Urinary bladder (tissue), 4 donors: ENCODE measurements at places on chromosomes 16 and 17. TPM values are rescaled to one million over a fixed set of nuclear protein-coding genes. Genes with fewer than 3 reads are reported as not detected.

- DNase-seq, result no peak
These were observed 336.7 kb upstream of the C16orf82 start for GRCh38 chr16:26729951-26730541.

DNA sequence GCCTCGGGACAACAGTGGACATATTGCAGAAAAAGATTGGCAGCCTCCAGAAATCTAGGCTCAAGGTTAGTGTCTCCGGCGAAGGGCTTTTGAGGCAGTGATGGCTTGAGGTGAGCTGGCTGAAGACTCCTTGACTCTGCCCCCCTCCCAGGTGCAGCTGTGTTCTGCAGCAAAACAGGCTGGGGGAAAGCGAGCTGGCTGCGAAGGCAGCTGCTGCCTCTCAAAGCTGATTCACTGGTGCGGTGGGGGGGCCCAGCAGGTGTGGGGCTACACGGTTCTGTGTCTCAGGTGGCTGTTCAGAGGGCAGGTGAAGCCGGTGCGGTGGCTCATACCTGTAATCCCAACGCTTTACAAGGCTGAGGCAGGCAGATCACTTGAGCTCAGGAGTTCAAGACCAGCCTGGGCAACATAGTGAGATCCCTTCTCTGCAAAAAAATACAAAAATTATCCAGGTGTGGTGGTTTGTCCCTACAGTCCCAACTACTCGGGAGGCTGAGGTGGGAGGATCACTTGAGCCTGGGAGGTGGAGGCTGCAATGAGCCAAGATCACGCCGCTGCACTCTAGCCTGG lies 22.9 kb downstream of the C16orf96 start:
- no peak for DNase-seq

DNA sequence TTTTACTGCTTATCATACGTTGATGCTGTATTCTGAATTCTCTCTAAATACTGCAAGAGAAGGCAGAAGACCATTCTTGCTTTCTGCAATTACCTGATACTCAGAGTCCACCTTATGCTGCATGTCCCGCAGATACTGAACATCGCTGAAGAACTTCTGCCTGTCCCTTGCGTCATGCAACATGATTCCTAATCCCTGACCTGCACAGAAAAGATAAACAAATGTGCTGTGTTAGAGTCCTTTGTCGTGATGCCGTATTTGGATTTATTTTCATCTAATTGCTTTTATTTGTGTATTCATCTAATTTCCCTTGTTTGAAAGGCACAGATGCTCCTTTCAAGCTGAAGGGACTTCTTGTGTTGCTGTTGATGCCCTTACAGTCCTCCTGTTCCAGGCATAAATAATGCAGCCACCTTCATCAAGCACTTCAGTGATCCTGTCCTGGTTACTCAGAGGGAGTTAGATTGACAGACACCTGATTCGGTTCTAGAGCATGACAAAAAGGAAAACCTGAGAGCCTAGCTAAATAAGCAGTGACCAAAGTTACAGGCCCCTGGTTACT lies 6.5 kb downstream of the MARCHF10 start:
- no peak for DNase-seq

The OTOA gene
- total RNA-seq, result 0.42 TPM

GRCh38 chr16:84847564-84848355 lies 28.0 kb downstream of the CRISPLD2 start:
- no peak for DNase-seq

DNA sequence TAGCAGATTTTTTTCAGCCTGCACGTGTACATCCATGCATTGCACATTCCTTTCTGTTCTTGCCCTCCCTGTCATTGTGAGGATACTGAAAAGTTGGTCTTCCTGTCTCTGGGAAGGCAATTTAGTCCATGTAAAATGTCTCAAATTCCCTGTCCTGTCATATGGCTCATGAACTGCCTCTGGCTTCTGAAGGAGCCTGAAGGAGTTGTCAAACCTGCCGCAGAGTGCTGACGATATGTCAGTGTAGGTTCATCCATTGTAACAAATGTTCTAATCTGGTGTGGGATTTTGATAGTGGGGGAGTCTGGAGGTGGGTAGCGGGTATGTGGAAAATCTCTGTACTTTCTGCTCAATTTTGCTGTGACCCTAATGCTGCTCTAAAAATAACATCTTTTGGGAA lies 59.6 kb downstream of the YPEL2 start:
- DNase-seq, result no peak

The CES3 gene
- total RNA-seq, result not detected

DNA sequence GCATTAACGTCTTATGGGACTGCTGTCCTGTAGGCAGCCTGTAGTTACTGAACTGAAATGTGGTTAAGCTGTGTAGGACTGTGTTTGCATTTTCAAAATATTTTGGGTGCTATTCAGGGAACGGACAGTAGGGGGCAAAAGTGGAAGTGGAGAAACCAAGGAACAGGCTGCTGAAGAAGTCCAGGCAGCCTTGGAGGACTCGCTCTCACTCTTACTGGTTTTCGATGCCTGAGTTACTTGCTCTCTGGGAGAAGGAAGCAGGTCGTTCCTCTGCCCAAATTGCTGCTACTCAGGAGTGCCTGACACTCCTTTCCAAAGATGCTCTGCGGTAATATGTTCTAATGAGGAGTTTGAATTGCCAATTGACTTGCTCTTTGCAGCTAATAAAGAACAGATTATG lies 64.5 kb upstream of the RBFOX1 start:
- no peak for DNase-seq
